ENCODE measurements at places on chromosomes 2 and 18.

DNA sequence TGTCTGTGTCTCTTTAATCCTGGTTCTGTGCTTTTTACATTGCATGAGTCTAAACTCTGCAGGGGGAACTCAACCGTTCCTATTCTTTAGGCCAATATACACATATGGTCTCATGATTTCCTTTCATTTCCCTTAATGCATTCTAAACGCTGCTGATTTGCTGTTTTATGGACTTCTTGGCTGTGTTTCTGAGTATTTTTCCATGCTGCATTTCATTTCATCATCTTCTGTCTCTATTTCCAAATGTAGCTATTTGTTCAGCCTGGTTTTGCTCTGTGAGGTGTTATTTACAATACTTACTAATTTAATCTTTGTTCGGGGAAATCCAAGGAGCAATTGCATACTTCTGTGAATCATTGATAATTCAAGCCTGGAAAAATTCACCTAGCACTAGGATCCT lies 897.2 kb downstream of the TSN start:
- DNase-seq = no peak

DNA sequence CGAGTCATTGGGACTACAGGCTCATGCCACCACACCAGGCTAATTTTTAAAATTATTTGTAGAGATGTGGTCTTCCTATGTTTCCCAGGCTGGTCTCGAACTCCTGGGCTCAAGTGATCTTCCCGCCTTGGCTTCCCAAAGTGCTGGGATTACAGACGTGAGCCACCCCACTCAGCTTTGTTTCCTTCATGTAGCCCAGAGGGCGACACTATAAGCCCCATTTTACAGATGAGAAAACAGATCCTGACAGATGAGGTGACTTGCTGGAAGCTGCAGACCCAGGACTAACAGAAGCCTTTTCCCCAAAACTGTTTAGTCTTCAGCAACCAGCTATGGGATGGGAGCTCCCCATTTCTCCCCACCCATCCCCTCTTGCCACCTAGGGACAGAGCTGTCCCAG lies 7.2 kb upstream of the CTDSP1 start:
- DNase-seq = no peak

- DNase-seq = no peak
Measured at GRCh38 chr2:197904446-197904845, 100.1 kb downstream of the PLCL1 start.

GRCh38 chr2:179671043-179671981 lies 190.1 kb downstream of the ZNF385B start:
- DNase-seq = no peak

GRCh38 chr2:110927526-110927925 lies 193.2 kb upstream of the BCL2L11 start:
- DNase-seq = no peak

DNA sequence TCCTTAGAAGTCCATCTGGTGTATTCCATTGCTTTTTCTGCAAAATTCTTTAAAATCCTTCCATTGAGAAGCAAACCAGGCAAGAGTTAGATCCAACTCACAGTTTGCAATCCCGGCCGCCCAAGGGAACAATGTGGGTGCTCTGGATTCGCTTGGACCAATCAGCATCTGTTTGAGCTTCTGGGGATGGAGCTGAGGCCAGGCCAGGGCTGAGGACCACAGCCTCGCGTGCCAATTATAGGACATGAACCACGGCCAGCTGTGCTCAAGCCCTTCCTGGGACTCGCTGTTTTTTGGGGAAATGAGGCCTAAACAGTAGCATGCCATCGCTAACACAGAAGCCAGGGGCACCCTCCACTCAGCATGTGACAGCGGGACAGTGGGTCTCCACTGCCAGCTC lies 270.8 kb downstream of the HDAC4 start:
- DNase-seq = no peak

- DNase-seq = no peak
Measured at GRCh38 chr2:150063432-150063889, 424.0 kb downstream of the RND3 start.
